Activated CD4-positive, alpha-beta T cell treated with anti-CD3 and anti-CD28 coated beads, Interleukin-2, amount 50 U/mL, for 4 hours (primary cell): ENCODE measurements at places on chromosomes 5 and 9.

DNA sequence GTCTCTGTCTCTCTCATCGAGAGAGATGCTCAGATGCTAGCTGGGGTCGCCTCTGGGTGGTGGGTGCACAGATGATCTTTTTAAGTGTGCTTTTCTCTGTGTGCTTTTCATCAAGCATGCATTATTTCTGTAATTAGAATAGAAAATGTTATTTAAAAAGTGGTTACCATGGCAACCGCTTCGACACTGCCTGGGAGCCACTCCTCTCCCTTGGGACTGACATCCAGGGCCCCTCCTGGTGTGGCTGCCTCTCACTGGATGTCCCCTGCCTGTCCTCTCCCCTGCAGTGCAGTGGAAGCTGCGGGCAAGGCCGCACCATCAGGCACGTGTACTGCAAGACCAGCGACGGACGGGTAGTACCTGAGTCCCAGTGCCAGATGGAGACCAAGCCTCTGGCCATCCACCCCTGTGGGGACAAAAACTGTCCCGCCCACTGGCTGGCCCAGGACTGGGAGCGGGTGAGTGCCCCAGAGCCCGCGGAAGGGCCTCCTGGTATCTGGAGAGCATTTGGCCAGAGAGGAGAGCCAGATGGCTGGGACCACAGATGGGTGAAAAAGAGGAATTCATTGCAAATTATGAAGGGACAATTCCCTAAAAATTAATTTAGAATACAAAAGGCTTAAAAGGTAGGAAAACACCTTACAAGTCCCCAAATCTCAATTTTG is 34.7 kb downstream of the ADAMTSL2 start:
- DNase-seq: no peak

GRCh38 chr5:37495210-37495609 is 116.1 kb downstream of the WDR70 start:
- no peak for DNase-seq

DNA sequence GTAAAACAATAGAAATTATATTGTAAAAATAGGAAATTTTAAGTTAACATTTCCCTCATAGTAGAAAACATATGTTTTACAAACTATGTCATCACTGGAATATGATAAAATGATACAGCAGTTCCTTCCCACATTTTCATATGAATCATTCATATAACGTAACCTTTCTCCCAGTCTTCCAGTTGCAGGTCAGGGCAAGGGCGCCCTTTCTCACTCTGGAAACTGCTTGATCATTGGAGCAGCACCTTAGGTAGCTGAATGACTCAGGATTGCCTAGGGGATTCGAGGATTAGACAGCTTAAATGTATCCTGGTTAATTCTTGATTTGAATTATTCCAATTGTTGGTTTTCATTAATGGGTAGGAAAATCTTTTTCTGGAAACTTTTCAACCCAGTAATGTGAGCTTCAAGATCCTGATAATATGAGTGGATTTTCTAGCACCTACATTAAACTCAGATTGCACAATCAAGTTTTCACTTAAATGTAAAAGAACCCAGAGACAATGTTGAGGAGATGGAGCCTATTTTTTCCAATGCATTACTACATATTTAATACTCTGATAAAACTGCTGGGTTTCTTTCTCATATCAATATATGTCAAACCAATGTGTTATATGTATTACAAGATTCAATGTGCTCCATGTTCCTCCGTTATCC is 32.6 kb upstream of the ANXA1 start:
- DNase-seq: no peak

- DNase-seq: no peak
These were observed 30.6 kb upstream of the IQGAP2 start for GRCh38 chr5:76372323-76373054.

DNA sequence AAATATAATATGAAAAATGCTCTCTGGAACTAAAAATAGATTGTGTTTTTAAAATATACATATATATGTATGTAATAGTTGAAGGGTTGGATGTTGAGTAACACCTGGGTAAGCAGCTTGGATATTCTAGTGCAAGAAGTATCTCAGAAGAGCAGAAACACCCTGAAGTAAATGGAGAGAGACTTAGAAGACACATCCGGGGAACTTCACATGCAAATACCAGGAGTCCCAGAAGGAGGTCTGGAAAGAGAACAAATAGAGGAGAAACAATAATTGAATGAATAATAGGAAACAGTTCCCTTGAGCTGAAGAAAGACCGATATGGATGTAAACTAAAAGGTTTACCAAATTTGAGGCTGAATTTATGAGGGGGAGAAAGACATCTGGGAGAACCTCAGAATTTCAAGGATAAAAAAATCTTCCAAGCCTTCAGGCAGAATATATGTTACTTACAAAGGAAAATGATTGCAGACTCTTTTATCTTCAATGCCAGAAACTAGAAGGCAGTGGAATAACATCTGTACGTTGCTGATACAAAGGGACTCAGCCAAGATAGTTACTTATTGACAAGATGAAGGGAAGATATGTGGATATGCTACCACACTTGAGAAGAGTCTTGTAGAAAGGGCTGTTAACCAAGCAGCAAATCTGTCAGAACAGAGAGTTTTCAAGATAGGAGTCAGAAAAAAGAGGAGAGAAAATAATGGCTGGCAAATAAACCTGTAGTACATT is 42.7 kb downstream of the HSDL2 start:
- DNase-seq: no peak

DNA sequence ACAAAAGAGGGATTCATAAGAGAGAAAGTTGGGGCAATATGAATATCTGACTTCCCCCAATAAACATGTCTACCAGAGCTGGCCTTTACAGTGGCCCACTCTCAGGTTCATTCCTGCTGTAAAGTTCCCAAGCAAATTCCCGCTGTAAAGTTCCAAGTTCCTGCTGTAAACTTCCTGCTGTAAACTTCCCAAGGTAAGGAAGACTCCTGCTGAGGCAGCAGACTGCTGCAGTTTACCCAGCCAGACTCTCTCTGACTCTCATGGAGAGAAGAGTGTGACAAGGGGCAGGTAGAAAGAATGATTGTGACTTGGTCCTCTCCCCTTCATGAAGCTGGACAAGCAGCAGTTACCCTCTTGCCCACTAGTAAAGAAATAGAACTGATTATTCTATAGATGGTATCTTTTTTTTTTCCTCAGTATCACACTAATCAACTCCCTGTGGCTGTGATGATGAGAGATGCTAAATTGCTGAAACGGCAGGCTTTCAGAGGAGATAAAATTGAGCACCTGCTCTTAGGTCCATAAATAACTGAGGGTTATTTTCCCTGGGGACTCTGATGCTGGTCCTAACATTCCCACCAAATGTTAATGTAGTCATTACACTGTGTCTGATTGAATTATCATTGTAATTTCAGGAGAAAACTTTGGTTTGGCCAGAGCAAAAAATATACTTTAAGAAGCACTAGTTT is 220.4 kb downstream of the PARP8 start:
- DNase-seq: no peak

DNA sequence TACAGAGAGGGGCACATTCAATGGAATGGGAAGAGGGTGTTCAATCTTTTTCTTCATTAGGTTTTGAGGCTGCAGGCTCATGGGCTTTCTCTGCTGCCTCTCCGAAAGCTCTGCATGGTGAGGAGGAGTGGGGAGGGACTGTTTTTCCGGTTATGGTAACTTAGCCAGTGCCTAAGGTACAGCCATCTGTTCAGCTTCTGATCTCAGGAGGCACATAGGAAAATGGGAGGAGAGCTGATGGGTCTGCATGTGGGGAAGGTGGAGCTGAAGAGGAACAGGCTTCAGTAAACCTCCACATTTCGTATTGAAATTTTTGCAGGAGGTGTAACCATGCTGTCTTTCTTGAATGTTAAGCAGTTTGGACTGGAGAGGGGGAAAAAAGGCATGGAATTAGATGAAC is 1020.4 kb upstream of the WWC1 start:
- no peak for DNase-seq

- DNase-seq: no peak
These were observed 16.8 kb upstream of the WNK2 start for GRCh38 chr9:93167185-93167584.

DNA sequence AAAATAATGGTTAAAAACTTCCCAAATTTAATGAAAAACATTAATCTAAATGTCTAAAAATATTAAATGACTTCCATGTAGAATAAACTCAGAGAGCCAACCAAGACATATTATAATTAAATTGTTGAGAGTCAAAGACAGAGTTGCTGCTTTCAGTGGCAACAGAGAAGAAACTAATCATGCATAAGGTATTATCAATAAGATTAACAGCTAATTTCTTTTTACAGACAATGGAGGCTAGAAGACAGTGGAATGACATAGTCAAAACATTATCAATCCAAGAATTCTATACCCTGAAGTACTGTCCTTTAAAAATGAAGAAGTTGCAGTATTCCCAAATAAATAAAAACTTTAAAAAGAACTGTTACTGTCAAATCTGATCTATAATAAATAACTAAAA is 268.7 kb downstream of the IRX2 start:
- DNase-seq: no peak

DNA sequence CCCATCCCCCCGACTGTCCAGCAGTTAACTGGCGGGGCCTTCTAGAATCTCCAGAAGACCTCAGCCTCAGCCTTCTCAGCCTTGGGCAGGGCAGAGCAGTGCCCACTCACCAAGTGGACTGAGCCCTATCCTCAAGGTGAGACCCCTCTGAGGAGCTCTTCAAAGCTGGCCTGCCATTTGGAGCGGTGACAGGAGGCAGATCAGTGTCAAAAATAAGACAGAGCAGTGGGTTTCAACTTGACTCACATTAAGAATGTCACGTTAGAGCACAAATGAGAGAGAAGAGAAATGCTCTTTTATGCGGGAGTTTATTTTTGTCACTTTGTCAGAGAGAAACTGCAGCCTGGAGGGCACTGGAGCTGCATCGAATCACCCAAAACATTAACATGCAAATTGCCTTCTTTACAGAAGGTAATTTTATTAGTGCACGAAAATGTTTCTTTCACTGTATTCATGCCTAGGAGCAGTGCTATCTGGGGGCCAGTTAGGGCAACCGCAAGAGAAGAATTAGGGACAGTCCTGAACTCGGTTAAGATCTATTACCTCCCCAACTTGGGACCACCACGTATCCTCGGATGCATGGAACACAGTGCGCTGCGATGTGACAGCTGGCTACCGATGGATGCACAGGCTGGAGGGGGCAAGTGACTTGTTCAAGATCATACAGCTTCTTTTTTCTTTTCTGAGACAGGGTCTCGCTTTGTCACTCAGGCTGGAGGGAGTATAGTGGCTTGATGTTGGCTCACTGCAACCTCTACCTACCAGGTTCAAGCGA is 188.5 kb downstream of the DAB2IP start:
- no peak for DNase-seq

DNA sequence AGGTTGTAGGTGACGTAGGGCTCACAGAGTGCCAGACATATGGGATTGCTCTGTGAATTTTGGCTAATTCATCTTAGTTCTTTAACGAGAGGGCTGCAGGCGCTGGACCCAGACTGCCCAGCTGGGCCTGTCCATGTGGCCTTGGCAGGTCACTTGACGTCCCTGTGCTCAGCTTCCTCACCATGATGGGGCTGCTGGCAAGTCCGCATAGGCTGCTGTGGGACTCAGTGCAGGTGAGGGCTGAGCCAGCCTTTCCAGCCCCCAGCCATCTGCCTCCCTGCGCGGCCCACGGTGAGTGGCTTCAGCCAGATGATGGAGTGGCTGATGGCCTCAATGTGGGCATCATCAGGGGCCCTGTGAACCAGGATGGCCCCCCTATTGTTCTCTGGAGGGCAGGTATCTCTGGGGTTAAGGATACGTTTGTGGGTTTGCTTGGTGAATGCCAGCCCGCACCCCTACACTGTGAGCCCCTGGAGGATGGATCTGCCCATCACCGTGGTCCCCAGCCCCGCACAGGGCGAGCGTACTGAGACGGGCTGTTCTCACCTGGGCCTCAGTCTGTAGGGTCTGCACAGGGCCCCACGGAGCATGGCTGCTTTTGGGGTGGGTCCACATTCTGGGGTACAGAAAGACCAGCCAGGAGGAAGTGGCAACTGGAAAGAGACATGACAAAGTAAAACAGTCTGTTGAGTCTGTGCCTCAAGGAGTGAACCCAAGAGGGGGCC is 3.7 kb downstream of the CARD19 start:
- no peak for DNase-seq

DNA sequence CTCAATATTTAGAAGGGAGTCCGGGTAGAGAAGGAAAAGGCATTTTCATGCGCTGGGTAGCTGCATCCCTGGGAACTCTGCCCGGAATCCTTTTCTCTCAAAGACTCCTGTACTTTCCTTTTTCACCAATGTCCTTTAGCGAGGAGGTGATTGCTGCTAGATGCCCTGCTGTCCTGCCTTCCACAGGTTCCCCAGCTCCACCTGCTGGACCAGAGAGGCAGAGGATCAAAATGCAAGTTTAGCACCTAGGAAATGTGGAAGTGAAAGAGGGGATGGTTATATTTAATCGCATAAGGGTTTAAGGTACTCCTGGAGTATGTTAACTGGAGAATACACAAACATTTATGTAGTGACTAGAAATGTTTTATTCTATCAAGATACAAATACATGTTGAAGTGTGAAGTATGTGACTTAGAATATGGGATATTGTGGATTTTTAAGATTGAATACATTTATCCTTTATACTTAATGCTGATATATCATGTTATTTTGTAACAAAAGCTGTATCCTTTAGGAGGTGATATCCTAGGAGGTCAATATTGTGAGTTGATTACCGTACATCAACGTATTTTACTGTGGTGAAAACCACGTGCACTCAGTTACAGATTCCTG is 145.7 kb downstream of the ARHGAP26 start:
- no peak for DNase-seq

DNA sequence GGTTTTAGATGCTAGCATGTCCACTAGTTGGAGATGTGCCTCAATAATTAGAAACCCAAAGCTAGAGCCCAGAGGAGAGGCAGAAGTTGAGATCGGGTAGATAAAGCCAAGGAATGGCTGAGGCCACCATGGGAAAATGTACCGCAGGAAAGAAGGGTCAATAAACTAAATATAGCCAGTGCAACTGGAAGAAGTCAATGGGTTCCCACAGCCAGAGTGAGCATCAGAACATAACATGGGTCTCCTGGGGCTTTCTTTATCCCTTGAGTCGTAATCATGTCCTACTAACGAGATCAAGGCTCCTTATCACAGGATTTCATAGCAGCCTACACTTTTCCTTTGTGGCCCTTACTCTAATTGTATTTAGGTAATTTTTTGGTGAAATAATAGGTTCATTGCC is 61.7 kb downstream of the FRMD3 start:
- DNase-seq: no peak

DNA sequence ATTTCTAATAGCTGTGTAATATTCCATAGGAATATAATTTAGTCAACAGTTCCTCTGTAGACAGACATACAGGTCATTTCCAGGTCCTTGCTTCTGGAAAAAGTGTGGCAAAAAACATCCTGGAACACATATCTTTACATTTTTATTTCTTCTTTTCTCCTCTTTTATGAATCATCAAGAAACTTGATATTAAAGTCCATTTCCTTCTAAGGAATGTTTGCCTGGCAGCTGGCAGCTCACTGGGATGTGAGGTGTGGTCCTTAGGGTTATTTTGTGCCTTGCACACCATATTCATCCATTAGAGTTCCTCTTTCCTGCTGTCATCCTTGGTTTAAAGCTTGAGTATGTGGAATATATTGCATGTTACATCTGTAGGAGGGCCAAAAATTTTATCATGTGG is 122.0 kb downstream of the GALNT10 start:
- DNase-seq: no peak

GRCh38 chr9:7180247-7180646 is 422.5 kb downstream of the KDM4C start:
- DNase-seq: no peak
